ENCODE measurements at places on chromosomes 5 and 9.

- H3K36me3 ChIP-seq = no peaks in the 10 kb centered on the region
- no peaks in the 10 kb centered on the region for H3K4me1 ChIP-seq
- H3K27me3 ChIP-seq = no peaks in the 10 kb centered on the region
- no peak overlapping the region for H3K4me3 ChIP-seq
Measured at GRCh38 chr5:25863811-25864210, 1174.6 kb downstream of the CDH9 start.

DNA sequence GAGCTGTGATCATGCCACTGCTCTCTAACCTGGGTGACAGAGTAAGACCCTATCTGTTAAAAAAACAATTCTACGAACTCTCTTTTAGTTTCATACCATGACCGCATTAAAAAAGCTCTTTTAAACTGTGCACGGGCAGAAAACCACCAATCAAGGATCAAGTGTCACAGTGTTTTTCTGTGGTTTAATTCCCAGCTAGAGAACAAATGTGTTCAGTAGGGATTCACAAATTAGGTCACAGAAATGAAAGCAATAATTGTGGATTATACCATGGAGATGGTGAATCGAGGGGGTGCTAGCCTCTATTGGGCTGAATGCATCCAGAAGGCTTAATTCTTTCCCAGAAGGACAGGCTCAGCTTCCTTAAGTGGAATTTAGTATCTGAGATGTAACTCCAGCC lies 79.1 kb downstream of the ATG10 start:
- no peak overlapping the region for H3K27ac ChIP-seq
- H3K4me3 ChIP-seq = no peak overlapping the region
- no peaks in the 10 kb centered on the region for H3K36me3 ChIP-seq
- no peaks in the 10 kb centered on the region for H3K27me3 ChIP-seq
- H3K4me1 ChIP-seq = peaks cover 6% of the 10 kb centered on the region

DNA sequence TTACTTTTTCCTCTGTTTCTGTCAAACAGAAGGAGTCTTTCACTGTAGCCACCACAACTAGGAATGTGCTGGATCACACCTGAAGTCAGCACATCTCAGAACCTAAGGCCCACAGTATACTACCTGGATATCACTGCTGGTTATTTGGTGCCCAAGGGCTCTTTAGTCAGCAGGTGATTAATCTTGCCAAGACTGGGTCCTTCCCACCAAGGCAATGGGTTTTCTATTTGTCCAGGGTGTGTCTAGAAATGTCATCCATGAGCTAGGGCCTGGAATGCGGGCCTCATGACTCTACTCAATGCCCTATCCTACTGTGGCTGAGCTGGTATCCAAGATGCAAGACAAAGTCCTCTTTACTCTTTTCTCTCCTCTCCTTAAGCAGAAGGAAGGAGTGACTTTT lies 9.8 kb upstream of the PCDHAC1 start:
- H3K4me3 ChIP-seq = no peak overlapping the region
- DNase-seq = no peak
- no peaks in the 10 kb centered on the region for H3K36me3 ChIP-seq
- H3K27ac ChIP-seq = no peak overlapping the region
- H3K27me3 ChIP-seq = no peaks in the 10 kb centered on the region

DNA sequence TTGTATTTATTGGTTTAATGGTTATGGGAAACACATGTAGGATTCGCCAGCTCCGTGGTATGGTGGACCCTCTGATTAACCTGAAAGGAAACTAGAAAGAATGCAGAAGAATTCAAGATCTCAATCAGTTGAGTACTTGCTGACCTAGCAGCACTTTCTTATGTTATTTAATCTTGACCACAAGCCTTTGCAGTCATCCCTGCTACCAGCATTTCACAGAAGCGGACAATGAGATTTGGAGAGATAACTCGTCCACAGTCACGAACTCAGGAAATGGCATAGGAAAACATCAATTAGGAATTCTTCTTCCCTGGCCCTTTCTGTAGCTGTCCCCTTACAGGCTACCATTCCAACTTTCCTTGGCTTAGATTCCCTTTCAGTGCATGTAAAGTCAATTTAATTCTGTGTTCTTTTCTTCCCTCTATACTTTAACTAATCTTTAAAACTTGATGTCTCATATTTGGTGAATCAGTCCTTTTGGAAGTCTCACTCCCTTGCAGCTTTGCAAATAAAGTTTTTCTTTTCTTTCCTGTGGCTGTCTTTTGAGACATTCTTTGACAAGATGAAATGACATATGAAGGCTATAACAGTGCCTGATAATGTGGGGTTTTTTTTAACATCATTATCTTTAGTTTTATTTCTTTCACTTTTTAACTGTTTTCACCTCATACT lies 1.3 kb upstream of the SLC44A1 start:
- peaks cover 38% of the 10 kb centered on the region for H3K4me1 ChIP-seq
- no peaks in the 10 kb centered on the region for H3K27me3 ChIP-seq
- H3K4me3 ChIP-seq = no peak overlapping the region
- H3K36me3 ChIP-seq = no peaks in the 10 kb centered on the region

DNA sequence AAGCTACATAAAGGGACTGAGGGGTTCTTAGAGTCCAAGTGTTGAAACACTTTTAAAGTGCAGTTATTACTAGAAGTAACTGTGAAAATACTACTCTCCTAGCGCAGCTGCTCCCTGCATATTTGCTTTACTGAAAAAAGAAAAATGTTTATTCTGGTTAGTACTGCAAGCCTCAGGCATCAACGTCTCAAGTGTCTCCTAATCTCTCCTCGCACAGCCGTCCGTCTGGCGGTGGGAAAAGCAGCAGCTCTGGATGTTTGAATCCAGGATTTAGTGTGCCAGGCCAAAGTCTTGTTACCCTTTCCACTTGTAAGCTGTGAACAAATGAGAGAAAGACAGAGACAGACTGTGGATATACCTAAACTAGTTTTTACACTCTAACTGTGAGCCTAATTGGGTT lies 31.1 kb downstream of the RORB start:
- H3K4me1 ChIP-seq = no peaks in the 10 kb centered on the region
- no peak overlapping the region for H3K4me3 ChIP-seq
- DNase-seq = no peak
- H3K36me3 ChIP-seq = no peaks in the 10 kb centered on the region
- no peaks in the 10 kb centered on the region for H3K27me3 ChIP-seq
- H3K27ac ChIP-seq = no peak overlapping the region

GRCh38 chr5:180463916-180464602 lies 30.1 kb upstream of the CNOT6 start:
- DNase-seq = no peak
- H3K4me1 ChIP-seq = no peaks in the 10 kb centered on the region
- H3K4me3 ChIP-seq = no peak overlapping the region
- no peak overlapping the region for H3K27ac ChIP-seq
- no peaks in the 10 kb centered on the region for H3K36me3 ChIP-seq

DNA sequence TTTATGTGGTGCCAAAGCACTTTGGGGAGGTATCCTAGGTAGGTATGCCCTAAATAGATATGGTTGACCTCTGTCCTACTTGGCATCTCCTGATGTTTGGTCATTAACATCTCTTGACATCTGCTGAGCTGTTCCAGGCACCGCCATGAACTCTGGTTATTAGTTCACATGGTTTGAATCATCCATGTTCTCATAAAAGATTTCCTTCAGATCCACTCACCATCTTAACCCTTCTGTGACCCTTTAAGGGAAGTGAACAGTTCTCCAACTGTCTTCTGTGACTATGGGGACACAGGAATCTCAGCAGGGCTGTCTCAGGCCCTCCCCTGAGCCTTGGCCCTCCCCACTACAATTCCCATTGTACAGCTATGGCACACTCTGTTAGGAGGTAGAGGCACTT lies 167.7 kb downstream of the CDH6 start:
- DNase-seq = no peak
- H3K4me3 ChIP-seq = no peak overlapping the region
- H3K36me3 ChIP-seq = no peaks in the 10 kb centered on the region
- H3K27me3 ChIP-seq = no peaks in the 10 kb centered on the region
- H3K27ac ChIP-seq = no peak overlapping the region
- H3K4me1 ChIP-seq = peaks cover 7% of the 10 kb centered on the region

DNA sequence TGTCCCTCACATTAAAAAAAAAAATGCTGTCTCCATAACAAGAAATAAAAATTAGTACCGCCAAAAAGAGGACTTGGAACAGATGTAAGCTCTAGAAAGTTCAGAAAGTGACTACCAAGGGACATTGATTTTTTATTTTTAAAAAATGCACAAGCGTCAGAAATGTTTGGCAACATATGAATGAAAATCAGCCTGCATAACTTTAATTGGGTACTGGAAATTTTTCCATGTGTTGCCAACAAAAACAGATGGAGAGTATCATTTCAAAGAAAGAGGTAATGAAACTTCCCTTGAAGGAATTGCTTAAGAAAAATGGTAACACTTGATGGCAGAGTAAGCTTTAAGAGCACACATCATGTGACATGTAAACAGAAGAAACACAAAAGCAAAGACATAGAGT lies 47.2 kb downstream of the OR2K2 start:
- no peaks in the 10 kb centered on the region for H3K27me3 ChIP-seq
- H3K27ac ChIP-seq = no peak overlapping the region
- no peak overlapping the region for H3K4me3 ChIP-seq

- H3K4me1 ChIP-seq = no peaks in the 10 kb centered on the region
- no peak for DNase-seq
- no peaks in the 10 kb centered on the region for H3K36me3 ChIP-seq
- no peaks in the 10 kb centered on the region for H3K27me3 ChIP-seq
- H3K4me3 ChIP-seq = no peak overlapping the region
Measured at GRCh38 chr5:8905021-8905420, 640.9 kb downstream of the SEMA5A start.

GRCh38 chr5:8598356-8598755 lies 729.4 kb downstream of the MTRR start:
- H3K36me3 ChIP-seq = no peaks in the 10 kb centered on the region
- DNase-seq = no peak
- H3K27ac ChIP-seq = no peak overlapping the region
- no peaks in the 10 kb centered on the region for H3K4me1 ChIP-seq
- H3K4me3 ChIP-seq = no peak overlapping the region

DNA sequence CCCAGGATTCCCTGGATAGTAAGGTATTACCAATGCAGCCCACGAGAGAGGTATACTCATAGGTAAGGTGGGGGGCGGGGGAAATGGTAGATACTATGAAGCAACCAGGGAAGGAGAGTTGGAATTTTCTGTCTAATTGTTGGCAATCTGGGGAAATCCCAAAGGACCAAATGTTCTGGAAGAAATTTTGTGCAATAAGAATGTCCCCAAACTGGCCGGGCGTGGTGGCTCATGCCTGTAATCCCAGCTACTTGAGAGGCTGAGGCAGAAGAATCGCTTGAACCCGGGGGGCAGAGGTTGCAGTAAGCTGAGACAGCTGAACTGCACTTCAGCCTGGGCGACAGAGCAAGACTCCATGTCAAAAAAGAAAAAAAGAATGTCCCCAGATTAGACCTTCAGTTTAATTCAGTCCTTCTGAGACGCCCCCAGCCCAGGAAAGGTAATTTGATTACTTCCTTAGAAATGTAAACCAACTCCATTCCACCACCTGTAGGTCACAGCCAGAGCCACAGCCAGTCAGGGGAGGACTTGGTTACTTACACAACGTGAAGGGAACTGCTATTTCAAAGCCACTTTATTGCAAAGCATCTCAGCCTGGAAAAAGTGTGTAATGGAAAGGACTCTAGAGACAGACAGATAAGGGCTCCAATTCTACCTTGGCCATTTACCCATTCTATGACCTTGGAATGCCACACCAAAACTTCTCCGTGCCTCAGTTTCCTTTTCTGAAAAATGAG lies 50.0 kb upstream of the KLF4 start:
- no peaks in the 10 kb centered on the region for H3K27me3 ChIP-seq
- no peak for DNase-seq
- H3K4me1 ChIP-seq = no peaks in the 10 kb centered on the region
- H3K27ac ChIP-seq = no peak overlapping the region

DNA sequence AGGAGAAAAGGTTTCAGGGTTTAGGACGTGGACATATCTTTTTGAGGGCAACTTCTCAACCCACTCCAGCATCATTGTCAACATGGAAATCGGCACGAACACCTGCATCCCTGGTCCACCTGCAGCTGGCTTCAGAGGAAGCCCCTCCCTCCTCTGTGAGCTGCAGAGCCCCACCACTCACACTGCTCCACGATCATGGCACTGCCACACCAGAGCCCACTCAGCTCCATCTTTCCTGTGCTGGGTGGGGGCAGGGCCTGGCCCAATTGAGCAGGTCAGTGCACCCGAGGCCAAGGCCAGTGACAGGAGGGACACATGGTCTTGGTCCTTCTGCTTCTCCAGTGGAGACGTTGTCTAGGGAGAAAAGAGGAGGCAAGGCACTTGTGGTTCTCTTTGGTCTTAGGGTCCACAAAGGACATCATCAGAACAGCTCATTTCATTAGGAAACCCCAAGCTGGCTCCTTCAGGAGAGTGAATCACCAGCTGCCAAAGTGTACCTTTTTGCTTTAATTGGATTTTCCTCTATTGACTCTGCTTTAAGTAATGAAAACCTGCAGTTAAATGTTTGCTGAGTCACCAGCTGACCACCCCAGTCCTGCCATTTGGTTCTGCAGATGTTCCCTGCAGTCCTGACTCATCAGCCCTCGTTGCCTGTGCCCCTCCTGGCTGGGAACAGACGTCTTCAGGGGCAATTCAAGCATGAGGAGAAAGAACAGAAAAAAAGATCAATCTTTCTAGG lies 56.2 kb downstream of the UBE2QL1 start:
- H3K4me3 ChIP-seq = no peak overlapping the region
- no peaks in the 10 kb centered on the region for H3K27me3 ChIP-seq
- H3K4me1 ChIP-seq = no peaks in the 10 kb centered on the region
- peak; percentile 70 for DNase-seq
- no peak overlapping the region for H3K27ac ChIP-seq
- H3K36me3 ChIP-seq = no peaks in the 10 kb centered on the region

- no peaks in the 10 kb centered on the region for H3K4me1 ChIP-seq
- no peak within 1 kb of the TSS for H3K27ac ChIP-seq
- H3K4me3 ChIP-seq = no peak within 1 kb of the TSS
- no peaks in the 10 kb centered on the region for H3K27me3 ChIP-seq
- DNase-seq = no peak
Measured at GRCh38 chr5:181130832-181131496, at the start of gene OR2V1. TSS of gene OR2V1 (minus strand) at chr5:181131169. CDS start at chr5:181125304, 5,865 bp downstream.

DNA sequence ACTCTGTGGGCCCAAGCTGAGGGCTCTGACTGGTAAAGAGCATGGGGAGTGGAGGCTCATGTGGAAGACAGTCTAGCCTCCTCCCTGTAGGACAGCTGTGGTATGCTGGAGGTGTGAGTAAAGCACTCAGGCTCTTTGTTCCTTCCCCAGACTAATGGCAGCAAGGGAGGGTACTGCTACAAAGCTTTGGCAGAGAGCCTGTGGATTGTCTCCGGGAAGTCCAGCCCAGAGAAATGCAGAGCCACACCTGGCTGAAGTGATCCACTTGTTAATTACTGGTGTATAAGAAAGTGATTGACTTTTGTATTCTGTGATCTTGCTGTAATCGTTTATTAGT lies 161.7 kb downstream of the OXCT1 start:
- no peaks in the 10 kb centered on the region for H3K36me3 ChIP-seq
- no peak for DNase-seq
